Progenitor cell of endocrine pancreas (in vitro differentiated cells): ENCODE measurements at places on chromosomes 13 and 19. TPM values are rescaled to one million over a fixed set of nuclear protein-coding genes. Genes with fewer than 3 reads are reported as not detected.

DNA sequence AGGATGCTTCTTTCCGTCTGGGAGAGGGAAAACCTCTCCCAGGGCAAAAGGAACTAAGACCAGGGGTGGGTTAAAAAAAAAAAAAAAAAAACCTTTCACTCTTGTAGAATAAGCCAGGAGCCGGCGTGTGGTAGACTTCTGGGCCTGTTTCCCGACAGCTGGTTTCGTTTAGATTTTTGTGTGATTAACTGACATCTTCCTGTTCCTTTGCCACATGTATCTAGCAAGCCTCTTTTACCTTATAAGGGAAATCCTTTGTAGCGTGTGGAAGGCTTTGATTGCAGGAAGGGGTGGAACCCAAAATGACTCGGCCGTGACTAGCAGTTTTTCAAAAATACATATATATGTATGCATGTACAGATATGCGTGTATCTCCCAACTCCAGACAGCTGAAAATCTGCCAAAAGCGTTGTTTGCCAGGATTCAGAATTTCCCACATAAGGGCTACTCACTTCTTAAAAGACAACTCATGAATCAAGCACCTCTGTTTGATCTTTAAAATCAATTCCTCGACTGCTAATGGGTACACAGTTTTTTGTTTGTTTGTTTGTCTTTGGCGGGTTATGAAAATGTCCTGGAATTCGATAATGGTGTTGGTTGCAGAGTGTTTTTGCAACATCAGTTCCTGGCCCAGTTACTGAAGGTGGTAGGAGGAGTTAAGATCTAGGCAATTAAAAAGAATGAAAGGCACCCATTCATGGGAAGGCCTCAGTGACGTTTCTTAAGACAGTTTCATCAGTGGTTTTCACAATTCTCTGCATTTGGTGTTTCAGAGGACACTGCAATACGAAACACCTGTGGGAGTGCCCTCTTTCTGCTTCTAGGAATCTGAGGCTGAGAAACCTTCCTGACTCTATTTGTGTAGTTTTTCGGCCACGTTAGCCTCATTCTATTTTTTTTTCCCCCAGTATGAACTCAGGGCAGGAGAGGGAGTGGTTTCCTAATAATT lies 2.7 kb downstream of the TPM4 start:
- H3K27ac ChIP-seq, result peak overlapping the region; percentile 94
- H3K4me3 ChIP-seq, result peak overlapping the region; percentile 84
- peaks cover 12% of the 10 kb centered on the region for H3K36me3 ChIP-seq

- no peak overlapping the region for H3K27ac ChIP-seq
- DNase-seq, result no peak
- H3K36me3 ChIP-seq, result no peaks in the 10 kb centered on the region
- peaks cover 4% of the 10 kb centered on the region for H3K27me3 ChIP-seq
- H3K4me1 ChIP-seq, result peaks cover 6% of the 10 kb centered on the region
These were observed 6.9 kb upstream of the EMP3 start for GRCh38 chr19:48318286-48318987.

DNA sequence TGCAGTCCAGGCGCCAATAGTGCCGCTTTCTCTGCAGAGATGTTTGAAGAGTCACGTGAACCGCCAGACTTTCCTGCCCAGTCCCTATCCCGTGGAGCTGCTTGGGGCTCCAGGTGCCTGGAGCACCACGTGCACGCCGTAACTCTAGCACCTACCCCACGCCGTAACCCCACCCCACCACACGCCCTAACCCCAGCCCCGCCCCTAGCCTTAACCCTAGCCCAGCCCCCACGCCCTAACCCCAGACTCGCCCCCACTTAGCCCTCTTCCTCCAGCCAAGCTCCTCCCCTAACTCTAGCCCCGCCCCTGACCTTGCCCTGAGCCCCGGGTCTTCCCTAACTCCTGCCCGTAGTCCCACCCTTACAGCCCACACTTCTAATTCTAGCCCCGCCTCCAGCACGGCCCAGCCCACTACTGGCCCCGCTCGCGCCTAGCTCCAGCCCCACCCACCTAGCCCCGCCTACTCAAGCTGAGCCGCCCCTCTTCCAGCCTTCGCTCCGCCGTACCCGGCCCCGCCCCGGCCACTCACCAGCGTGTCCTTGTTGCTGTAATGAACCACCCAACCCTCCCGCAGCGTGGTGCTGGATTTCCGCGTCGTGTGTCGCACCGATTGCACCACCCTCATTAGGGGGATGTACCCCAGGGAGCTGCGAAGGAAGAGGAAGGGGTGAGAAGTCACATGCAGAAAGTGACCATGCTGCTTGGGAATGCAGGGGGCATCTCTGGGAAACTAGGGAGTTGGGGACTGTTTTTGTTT lies 19.5 kb downstream of the PRKD2 start:
- H3K36me3 ChIP-seq, result peaks cover 37% of the 10 kb centered on the region
- H3K4me3 ChIP-seq, result no peak overlapping the region
- no peaks in the 10 kb centered on the region for H3K27me3 ChIP-seq

DNA sequence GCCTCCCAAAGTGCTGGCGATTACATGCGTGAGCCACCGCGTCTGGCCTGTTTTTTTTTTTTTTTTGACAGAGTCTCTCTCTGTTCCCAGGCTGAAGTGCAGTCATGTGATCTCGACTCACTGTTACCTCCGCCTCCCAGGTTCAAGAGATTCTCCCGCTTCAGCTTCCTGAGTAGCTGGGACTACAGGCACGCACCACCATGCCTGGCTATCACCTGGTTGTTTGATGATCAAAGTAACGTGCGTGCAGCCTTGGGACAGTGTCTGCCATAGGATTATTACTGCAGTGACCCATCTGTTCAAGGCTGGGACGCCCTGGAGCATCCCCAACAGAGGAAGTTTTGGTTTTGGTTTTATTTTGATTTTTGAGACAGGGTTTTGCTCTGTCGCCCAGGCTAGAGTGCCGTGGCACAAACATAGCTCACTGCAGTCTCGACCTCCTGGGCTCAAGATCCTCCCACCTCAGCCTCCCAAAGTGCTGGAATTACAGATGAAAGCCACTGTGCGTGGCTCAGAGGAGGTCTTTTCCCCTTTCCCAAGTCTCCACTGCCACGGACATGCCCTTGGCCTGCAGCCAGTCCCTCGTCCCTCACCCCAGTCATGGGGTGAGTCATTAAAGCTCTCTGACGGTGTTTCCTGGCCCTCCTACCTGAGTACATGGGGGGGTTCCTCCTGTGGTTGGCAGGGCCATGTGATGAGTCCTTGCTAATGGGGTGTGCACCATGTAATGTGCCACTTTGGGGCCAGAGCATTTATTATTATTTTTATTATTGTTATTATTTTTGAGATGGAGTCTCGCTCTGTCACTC lies 65.6 kb downstream of the IER2 start:
- no peak overlapping the region for H3K27ac ChIP-seq
- H3K27me3 ChIP-seq, result no peaks in the 10 kb centered on the region
- no peaks in the 10 kb centered on the region for H3K36me3 ChIP-seq
- peaks cover 5% of the 10 kb centered on the region for H3K4me1 ChIP-seq

- H3K27me3 ChIP-seq, result no peaks in the 10 kb centered on the region
- no peak overlapping the region for H3K27ac ChIP-seq
- H3K4me3 ChIP-seq, result no peak overlapping the region
- DNase-seq, result no peak
- peaks cover 3% of the 10 kb centered on the region for H3K4me1 ChIP-seq
- H3K36me3 ChIP-seq, result no peaks in the 10 kb centered on the region
These were observed 32.6 kb upstream of the GATAD2A start for GRCh38 chr19:19372656-19373416.

Gene ZSCAN4
- not detected in 2 replicates for total RNA-seq

Gene SMIM44
- not detected in 2 replicates for total RNA-seq

Gene SIGLEC5
- not detected in 2 replicates for total RNA-seq

Gene MAST3
- 10.7 and 11.1 TPM in 2 replicates for total RNA-seq

Gene IL17D
- 6.3 and 6.4 TPM in 2 replicates for total RNA-seq
